Left forelimb (tissue), 1 donor: ENCODE measurements at places on chromosomes 5 and 9.

GRCh38 chr5:138911441-138911840 lies 36.3 kb upstream of the LRRTM2 start:
- DNase-seq, result no peak

- DNase-seq, result no peak
Observed at GRCh38 chr9:13807118-13807517, 506.8 kb downstream of the NFIB start.

DNA sequence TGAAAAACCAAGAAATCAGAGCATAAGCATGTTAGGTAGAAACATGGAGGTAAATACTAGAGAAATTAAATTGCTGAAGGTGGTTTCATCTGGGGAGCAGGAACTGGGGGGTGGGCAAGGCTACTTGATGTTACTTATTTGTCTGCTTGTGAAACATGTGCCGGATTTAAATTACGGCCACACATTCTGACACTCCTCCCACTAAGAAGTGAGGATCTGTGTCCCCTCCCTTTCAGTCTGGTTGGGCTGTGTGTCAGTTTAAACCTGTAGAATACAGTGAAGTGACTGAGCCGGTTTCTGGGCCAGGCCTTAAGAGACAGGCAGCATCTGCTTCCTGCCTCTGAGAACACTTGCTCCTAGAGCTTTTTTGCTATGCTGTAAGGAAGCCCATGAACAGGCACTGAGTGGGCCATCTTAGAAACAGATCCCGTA lies 2.3 kb upstream of the IARS1 start:
- DNase-seq, result no peak

DNA sequence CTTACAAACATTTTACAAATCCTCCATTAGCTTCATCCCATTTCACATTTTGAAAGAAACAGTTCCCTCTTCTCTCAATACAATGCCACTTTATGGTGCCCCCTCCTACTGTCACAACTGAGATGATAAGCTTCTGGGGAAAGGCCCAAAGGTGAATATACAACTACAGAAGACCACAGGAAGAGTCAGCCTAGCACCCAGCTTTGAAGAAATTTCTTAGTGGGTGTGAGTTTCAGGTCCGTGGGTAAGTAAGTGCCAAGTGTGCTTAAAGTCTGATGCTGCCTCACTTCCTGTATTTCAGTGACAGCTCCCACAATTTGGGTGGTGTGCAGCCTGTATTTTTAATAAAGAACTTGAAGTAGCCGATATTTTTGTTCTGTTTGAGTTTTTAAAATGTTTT lies 68.1 kb downstream of the ARHGEF28 start:
- no peak for DNase-seq

GRCh38 chr5:31911291-31912265 lies 262.5 kb downstream of the GOLPH3 start:
- DNase-seq, result no peak

- DNase-seq, result no peak
Observed at GRCh38 chr5:36882250-36882649, 5.7 kb downstream of the NIPBL start.

DNA sequence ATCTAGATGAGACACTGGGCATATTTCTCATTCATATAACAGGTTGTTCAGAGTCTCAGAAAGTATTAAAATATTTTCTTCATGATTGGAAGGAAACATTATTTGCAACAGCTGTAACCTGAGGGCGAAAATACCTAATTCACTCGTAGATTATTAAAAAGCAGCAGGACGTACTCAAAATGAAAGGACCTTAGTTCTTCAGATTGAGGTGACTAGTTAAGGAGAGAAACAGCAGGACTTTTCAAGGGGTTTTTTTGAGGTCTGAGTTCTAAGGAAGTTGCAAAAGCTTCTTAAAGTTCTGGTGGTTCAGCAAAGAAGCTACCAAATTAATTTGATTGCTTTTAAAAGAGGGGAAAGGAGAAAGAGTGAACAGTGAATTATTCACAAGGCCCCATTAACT lies 174.9 kb downstream of the TMEM161B start:
- DNase-seq, result no peak

GRCh38 chr5:122485226-122485625 lies 173.2 kb downstream of the SNCAIP start:
- no peak for DNase-seq

GRCh38 chr5:109580225-109580624 lies 109.5 kb upstream of the MAN2A1 start:
- DNase-seq, result no peak

DNA sequence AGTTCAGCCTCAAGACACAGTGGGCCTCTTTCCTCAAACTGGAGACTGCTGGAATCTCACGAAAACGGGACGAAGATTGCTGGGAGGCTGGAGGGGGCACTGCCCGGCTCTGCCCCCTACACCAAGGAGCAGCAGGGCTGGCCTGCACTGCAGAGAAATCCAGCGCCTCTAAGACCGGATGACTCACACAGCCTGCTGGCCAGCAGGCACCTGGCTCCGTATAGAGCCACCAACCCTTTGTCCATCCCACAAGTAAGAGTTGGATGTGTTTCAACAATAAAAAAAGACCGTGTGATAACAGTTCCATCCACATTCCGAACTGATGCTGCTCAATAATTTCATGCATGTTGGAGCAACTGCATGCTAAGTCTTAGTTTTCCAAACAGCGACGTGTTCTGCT lies 11.5 kb downstream of the CCDC127 start:
- peak; percentile 15 for DNase-seq

DNA sequence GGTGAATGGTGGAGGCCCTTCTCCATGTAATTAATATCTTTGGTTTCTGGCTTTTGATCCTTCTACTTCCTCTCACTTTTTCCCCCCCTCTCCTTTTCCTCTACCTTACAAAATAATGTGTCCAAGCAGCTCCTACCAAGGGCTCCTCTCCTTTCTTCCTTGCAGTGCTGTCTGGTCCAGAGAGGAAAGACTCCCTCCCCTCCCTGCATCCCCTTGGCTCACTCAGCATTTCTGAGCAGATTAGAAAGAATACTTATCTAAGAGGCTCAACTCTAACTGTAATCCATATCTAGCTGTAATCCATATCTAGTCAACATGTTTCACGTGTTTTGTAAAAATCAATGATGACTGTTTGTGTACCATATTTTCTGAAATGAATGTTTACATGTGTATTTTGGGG lies 97.4 kb downstream of the GAPVD1 start:
- no peak for DNase-seq

GRCh38 chr9:133610845-133611244 lies 1.7 kb upstream of the FAM163B start:
- no peak for DNase-seq

DNA sequence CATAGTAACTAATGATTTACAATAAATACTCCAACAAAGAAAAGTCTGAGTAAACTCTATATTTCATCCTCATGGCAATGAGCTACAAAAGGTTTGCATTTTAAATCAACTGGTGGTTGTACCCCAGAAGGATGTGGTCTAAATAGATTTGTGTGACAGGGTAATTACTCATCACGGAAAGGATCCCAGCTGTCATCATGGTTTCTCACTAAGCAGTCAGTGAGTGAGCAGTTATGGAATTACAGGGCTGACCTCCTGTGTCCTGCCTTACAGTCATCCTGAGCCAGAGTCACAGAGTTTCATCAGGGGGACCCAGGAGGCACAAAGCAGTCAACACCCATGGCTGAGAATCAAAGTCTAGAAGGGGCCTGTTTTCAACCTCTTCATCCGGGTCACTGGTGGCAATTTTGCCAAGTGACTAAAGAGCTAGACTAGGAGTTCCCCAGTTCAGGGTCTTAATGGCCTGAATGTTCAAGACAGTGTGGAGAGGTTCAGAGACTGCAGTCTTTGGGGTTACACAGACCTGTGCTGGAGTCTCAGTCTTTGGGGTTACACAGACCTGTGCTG lies 210.7 kb upstream of the SLC24A2 start:
- no peak for DNase-seq

GRCh38 chr5:18533137-18533536 lies 898.9 kb downstream of the TAF11L14 start:
- DNase-seq, result no peak

- no peak for DNase-seq
Observed at GRCh38 chr9:21027295-21027694, 4.1 kb downstream of the HACD4 start.

DNA sequence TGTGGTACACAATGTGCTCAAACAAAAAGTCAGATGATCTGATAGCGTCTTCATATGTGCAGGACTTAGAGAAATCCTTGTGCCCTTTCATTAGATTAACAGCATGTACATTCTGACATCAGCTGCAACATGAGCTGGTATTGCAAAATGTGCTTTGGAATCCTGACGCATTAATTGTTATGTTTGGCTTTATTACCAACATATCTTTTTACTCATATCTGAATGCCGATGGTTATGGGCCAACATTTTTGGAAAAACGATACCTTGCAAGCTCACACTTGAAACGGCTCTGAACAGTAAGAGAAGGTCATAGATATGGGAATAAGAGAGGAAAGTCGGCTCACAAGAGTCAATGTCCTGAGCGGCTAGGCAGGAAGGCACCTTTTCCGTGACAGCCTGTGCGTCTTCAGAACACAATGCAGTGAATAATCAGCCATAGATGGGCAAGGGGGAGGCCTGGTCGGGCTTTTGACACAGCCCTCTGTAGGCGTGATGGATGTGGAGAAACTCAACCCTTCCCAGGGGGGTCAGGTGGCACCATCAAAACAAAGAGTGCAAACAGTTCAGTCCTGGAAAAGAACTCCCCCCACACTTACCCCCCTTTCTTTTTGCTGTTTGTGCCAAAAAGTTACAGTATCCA lies 36.4 kb upstream of the GAS1 start:
- no peak for DNase-seq

DNA sequence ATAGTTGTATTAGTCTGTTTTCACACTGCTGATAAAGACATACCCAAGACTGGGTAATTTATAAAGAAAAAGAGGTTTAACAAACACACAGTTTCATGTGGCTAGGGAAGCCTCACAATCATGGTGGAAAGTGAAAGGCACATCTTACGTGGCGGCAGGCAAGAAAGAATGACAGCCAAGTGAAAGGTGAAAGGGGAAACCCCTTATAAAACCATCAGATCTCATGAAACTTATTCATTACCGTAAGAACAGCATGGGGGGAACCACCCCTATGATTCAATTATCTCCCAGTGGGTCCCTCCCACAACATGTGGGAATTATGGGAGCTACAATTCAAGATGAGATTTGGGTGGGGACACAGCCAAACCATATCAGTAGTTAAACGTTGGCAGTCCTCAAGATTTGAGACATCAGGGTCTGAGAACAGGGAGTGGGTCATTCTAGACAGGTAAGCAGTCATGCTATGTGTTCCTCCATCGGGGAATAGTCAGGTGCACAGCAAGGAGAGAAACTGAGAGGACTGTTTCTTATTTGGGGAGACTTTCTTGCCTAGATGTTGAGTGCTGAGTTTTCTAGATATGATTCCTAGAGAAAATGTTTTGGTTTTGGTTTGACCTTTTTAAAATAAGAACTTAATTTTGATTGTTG lies 45.8 kb upstream of the ENTREP1 start:
- DNase-seq, result no peak

- DNase-seq, result no peak
Observed at GRCh38 chr5:115735108-115735998, 81.1 kb downstream of the CDO1 start.

DNA sequence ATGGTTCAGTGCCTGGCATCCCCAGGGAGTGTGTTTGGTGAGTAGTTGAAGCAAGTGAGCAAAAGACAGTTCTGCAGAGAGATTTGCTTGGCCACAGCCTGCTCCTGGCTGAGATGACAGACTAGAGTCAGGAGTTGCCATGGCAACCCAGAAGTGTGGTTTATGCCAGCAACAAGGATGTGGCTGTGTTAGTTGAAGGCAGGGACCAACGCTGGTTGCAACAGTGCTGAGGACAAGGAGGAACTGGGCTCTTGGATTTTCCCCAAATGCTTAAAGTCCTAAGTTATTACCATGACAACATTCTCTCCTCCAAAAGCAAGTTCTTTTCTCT lies 2.7 kb downstream of the NXNL2 start:
- no peak for DNase-seq
